ENCODE measurements at places on chromosomes 6 and 20.

DNA sequence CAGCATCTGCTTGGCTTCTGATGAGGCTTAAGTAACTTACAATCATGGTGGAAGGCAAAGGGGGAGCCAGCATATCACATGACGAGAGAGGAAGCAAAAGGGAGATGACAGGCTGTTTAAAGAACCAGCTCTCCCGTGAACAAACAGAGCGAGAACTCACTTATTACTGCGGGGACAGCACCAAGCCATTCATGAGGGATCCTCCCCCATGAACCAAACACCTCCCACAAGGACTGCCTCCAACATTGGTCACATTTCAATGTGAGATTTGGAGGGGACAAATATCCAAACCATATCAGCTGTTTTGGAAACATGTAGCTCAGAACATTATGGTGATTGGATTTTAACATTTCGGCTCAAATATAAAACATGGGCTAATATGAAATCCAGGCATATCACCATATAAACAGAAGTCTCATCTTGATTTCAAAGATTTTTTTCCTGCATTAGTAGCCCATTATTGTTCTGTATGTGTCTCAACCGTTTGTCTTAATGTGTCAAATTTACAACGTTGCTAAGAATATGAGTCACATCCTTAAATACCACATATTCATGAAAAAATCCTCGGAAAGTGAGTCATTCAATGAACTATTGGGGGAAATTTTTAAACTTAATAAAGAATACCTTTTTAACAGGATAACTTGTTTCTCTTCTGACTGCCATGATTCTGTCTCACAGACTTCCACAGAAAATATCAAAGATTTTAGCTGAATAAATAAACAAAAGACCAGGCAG, 894.3 kb downstream of the TFAP2A start:
- DNase-seq: no peak

GRCh38 chr20:24043294-24043693, 54.7 kb upstream of the GGTLC1 start:
- DNase-seq: no peak

- no peak for DNase-seq
These were observed 50.9 kb downstream of the FAM217A start for GRCh38 chr6:4028051-4028450.

DNA sequence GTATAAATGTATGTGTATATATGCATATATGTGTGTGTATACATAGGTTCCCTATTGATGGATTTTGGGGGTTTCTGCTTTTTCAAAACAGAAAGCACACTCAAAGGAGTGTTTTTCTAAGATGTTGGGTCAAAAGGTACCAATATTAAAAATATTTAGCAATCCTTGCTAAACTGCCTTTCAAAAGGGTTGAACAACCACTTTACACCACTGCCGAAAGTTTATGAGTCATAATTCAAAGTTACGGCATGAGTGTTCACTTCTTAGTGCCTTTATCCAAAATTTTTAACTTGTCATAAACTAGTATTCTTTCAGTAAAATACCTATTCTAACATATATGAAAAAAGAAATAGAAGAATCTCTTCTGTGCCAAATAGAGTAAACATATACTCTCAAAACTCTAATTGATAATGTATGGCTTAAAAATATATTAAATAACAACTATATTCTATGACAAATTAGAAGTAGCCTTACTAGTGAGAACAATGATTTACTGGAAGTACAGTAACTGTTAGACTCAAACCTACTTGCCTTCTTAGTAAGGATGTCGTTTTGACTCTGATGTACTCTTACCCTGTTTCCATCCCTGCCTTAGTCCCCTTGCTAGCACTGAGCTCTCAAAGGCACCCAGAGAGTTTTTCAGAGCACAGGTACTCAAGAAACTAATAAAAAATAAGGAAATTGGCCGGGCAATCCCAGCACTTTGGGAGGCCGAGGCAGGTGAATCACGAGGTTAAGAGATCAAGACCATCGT, 136.1 kb downstream of the INSM1 start:
- DNase-seq: no peak

DNA sequence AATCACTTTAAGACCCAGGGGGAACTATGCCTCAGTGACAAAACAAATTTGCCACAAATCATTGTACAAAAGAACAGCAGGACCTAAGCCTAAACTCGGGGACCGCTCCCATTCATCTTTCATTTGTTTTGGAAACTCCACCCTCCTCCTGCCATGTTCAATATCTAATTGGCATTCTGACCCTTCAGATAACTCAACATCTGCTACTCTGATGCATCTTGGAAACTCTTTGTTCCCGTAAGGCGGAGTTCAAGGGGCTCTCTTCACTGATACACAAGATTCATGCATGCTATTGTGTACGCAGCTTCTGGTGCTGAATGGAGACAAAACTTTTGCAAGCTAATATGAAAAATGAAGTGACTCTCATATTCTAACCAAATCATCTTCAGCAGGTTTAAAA, 187.6 kb downstream of the ZFP64 start:
- no peak for DNase-seq

GRCh38 chr20:17622851-17623508, 53.1 kb downstream of the DSTN start:
- DNase-seq: no peak

- DNase-seq: no peak
These were observed 218.6 kb upstream of the ZFP64 start for GRCh38 chr20:52410182-52410647.
